ENCODE measurements at places on chromosomes 6 and 20.

- DNase-seq, result no peak
Observed at GRCh38 chr6:129923530-129924250, 62.6 kb upstream of the TMEM244 start.

GRCh38 chr6:25013246-25013645, 77.5 kb upstream of the RIPOR2 start:
- no peak for DNase-seq

GRCh38 chr20:10453241-10453640, 18.1 kb downstream of the SLX4IP start:
- DNase-seq, result no peak

DNA sequence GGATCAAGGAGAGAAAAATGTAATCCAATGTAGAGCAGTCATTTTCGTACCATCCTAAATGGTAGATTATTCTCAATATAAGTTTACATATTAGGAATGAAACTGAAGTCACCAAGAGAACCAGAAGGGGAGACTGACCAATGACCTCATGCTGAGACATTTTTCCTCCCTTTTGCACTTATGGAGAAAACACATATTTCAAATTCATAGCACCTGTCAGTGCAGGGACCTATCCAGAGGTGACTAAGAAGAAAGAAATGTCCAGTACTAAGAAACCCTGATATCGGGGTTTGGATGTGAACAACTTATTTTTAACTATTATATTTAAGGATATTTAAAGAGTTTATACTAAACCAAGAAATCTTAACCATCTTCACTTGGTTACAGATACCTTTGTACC, 16.6 kb upstream of the LYRM2 start:
- DNase-seq, result no peak

GRCh38 chr6:901696-902460, 208.9 kb upstream of the EXOC2 start:
- DNase-seq, result no peak

- no peak for DNase-seq
Observed at GRCh38 chr6:110495949-110496348, 19.5 kb upstream of the SLC22A16 start.

GRCh38 chr6:30646450-30647241, at the start of gene C6orf136:
C6orf136 (plus strand) TSS chr6:30647133; CDS start chr6:30647232, 99 bp downstream.
- peak; percentile 95 for DNase-seq

DNA sequence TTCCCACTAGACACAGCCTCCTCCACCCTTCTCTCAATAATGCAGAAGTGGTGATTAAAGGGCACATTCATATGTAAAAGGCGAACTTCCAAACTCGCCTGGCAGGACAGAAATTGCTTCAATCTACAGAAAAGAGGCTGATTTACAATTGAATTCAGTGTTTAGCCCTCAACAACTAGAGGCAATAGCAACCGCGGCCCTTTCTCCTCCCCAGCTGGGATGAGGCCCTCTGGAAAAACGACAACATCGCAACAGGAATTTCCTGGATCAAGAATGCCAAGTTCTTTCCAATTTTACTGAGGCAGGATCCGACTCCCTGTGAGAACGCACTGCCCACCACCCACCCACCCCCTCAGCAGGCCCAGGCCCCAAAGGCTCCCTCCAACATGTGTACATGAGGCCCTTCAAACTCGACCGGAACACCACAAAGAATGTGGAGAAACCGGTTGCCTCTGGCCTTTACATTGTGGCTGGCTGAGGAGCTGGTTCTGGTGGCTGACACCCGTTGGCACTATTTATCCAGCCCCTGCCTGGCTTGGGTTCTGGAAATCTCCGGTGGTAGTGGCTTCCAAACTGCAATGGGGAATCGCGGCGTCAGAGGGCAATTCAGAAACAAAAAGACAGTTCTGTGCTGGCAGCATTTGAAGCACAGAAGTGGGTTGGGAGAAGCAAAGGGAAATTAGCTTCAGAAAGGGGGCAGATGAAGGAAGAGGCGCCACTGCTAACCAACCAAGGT, 36.8 kb downstream of the ZMYND8 start:
- no peak for DNase-seq

DNA sequence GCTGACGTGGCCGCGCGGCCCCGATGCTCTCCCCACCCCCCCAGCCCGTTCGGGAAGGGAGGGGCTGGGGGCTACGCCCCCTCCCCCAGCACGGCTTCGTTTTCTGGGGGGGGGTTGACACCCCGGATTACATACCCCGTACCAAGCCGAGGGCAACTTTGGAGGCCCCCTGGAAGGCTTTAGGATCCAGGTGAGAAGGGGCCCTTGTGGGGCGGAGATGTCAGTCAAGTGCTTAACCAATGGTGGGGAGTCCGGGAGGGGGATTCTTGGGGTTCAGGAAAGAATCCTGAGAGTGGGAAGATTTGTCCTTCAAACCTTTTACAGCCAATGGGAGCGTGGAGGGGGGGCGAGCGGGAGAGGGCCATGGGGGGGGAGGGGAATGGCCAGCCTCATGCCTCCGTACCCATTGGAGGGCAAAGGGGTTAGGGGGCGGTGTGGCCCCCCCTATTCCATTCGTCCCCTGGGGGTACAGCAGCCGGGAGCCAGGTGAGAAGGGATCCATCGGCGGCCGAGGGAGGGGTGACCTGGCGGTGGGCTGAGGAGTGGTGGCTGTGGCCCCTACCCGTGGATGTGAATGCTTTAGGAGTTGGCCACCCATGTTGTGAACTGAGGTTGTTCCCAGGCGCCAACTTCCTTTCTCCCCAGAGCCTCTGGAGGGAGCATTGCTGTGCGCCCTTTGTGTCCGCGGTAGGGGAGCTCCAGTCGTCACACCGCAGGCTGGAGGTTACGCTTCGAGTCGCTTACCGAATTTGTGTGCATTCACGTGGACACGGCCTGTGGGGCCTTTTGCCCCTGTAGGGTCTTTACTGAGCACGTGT, 682 bp downstream of the BRD2 start:
- DNase-seq, result peak; percentile 74

DNA sequence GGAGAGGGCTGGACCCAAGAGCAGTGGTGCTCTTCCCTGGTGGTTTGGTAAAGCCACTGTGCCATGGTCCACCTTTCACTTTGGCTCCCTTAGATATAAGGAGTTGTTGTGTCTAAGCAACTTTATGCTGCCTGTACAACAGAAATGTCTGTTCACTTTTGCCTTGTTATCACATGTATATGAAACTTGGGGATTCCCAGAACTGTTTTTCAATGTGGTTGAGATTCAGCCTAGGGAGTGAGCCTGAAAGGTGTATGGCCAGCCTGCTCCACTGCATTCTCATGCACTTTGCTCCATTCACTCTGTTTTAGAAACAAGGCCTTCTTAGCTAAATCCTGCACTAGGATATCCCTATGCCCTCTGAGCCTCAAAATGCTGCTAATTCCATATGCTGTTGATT, 234.5 kb upstream of the THEMIS start:
- DNase-seq, result no peak

GRCh38 chr20:11813106-11813890, 104.4 kb upstream of the BTBD3 start:
- no peak for DNase-seq

GRCh38 chr6:89058627-89059026, 21.9 kb upstream of the PNRC1 start:
- DNase-seq, result no peak

- no peak for DNase-seq
Observed at GRCh38 chr6:122730775-122731386, 48.6 kb upstream of the FABP7 start.

DNA sequence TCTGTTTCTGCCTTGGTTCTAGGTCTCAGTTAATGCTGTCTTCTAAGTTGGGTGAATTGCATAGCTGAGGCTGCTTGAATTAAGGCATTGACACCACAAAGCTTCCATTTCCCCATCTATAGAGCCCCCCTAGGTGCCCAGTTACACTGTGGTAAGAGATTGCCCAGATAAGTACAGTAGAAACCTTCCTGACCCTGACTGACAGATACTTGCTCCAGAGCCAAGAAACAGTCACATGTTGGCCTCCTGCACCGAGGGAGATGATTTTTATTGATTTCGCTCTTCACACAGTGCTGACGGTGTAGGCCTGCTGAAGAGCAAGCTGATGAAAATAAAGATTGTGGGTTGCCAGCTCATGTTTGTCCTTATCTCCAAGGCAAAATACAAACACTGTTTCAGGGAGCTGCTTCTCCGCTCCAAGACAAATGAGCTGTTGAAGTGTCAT, 67.9 kb downstream of the TRMT11 start:
- no peak for DNase-seq

DNA sequence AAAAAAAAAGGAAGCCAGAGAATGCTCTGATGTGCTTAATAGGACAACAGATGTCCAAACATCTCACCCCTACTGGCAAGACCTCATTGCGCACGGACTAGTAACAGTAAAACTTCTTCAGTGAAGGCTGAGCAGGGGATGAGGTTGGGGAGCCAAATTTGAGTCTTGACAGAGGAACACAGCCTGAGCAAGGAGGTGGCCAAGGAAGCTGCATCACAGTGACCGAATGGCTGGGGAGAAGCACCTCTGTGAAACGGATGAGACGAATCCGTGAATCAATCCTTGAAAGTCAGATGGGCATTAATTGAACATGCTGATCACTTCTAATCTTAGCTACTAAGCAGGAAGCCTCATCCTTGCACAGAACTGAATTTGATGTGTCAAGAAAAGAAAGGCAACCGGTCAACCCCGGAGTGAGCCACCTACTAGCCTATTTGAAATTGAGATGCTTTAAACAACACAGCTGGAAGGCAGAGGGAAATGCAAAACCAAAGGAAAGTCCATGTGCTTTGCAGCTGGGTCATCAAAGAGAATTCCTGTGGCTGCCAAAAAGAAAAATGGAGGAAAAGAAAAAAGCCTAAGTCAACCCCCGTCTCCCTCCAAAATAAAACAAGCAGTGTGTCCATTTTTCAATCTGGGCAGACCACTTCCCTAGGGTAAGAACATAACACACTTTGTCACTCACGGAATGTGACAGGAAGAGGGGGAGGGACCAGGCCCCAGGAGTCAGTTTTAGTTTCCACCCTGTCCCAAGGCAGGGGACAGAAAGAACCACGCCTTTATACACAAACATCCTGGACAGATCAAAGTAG, 29.5 kb downstream of the PXDC1 start:
- no peak for DNase-seq

GRCh38 chr6:116827561-116828240, 1.2 kb downstream of the GPRC6A start:
- no peak for DNase-seq

DNA sequence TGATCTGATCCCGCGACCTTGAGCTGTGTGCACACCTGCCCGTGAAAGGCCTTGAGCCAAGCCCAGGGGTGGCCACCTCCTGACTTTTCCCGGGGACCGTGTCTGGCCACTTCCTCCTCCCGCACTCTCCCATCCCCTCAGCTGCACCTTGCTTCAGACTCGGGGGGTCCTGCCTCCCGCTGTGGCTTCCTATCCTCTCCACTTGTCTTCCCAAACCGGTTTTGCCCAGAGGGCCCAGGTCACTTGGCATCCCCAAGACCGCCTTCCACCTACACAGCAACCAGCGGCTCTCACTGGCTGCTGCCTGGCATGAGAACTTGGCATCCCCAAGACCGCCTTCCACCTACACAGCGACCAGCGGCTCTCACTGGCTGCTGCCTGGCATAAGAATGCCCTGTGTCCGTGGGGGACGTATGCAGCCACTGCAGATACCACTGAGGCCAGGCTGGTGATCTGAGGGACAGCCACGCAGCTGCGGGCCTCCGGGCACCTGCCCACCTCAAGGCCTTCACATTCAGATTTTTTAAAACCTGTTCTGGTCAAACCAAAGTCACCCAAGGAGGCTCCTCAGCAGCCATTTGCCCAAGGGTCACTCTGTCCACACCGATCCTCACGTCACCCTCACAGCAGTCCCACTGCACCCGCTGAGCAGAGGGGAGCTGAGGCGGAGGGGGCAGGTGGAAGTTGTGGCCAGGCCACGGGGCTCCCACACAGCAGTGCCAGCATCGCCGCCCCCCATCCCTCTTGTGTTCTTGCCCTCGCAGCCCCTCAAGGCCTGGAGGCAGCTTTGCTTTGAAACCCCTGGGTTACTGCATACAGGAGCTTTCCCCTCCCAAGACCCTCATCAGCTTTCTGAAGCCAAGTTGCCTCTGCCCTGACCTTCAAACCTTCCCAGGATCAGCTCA, 245.5 kb downstream of the TAF4 start:
- DNase-seq, result no peak

- no peak for DNase-seq
Observed at GRCh38 chr6:44219815-44220784, 3.3 kb upstream of the SLC29A1 start.

DNA sequence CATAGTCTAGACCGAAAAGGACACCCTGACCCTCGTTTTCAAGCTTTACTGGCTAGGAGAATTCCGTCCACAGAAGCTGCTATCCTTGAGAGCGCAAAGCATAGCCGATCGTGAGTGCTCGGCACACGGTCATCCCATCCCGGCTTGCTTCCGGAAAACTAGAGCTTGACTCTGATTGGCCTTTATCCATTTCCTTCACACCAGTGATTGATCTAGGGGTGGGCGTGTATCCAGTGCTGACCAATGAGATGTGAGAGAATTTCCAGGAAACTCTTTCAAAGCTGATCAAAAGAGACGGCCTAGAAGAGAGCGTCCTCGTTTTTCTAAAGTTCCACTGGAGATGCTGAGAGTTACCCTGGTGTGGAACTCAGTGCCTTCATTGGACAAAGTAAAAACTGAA, 41.0 kb upstream of the NFATC2 start:
- DNase-seq, result no peak

DNA sequence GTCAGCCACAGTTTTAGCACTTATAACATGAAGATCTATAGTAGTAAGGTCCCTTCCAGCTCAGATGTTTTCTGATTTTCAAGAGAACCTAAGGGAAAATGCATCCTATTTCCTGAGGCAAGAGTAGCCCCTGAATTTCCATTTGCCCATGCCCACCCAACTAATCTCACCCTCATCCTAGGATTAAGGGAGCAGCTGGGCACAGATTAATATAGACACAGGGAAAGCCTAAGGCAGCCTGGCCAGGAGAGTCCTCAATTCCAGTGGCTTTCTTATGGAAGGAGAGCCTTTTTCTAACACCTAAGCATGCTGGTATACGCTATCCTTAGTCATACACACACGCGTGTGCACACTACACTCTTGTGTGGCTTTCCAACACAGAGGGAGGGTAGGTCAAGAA, 1.5 kb downstream of the APOBEC2 start:
- DNase-seq, result no peak

DNA sequence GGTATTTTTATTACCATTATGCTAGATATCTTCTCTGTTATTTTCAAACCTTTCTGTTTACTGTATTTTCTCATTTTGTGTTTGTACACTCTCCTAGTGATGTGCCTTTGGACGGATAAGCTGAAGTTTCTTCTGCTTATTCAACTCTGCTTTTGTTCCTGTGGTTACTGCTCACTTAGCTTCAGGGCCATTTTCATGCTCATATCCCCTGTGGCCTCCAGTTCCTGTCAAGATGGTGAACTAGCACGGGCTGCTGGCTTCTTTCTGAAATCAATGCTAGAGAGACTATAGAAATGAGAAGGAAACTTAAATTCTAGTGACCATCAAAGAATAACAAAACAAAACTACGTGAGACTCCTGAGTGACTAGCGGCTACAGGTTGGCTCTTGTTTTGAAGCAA, 6.8 kb upstream of the CST8 start:
- DNase-seq, result no peak
